Pancreas (tissue), 10 donors: ENCODE measurements at places on chromosomes 12 and 14. TPM values are rescaled to one million over a fixed set of nuclear protein-coding genes. Genes with fewer than 3 reads are reported as not detected.

- DNase-seq = no peak
Measured at GRCh38 chr12:123267991-123268843, 3.4 kb downstream of the CDK2AP1 start.

GRCh38 chr14:61388173-61388975 is 67.0 kb downstream of the PRKCH start:
- no peak for DNase-seq

GRCh38 chr12:24913130-24913529 is 35.8 kb downstream of the BCAT1 start:
- DNase-seq = no peak

DNA sequence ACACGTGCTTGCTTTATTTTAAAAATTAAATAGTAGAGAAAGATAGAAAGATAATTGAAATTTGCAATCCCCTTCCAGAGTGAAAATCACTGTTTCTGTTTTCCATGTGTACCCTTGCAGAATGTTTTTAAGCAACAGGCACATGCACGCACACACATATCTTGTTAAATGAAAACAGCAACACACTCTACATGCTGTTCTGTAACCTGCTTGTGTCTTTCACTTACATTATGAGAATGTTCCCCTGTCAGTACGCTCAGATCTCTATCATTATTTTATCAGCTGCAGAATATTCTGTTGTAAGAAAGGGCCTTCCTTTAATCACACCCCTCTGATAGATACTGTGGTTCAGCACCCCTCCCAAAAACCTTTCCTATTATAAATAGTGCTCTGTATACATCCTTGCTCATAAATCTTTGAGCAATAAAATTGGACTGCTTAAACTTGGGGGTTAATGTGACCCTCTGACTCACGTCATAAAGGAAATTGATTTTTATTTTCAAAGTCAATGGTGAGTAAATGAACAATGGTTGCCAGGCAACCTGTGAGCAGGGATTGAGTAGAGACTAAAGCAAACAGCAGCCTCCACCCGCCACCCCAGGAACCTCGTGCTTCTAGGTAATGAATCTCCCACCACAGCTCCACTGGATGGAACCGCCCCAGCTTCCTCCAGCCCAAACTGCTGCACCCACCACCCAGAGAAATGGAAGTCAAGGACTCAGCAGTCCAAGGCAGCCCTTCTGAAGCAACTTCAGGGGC is 31.9 kb upstream of the CHGA start:
- no peak for DNase-seq

GRCh38 chr12:41193311-41193710 is 5.2 kb downstream of the PDZRN4 start:
- DNase-seq = no peak

DNA sequence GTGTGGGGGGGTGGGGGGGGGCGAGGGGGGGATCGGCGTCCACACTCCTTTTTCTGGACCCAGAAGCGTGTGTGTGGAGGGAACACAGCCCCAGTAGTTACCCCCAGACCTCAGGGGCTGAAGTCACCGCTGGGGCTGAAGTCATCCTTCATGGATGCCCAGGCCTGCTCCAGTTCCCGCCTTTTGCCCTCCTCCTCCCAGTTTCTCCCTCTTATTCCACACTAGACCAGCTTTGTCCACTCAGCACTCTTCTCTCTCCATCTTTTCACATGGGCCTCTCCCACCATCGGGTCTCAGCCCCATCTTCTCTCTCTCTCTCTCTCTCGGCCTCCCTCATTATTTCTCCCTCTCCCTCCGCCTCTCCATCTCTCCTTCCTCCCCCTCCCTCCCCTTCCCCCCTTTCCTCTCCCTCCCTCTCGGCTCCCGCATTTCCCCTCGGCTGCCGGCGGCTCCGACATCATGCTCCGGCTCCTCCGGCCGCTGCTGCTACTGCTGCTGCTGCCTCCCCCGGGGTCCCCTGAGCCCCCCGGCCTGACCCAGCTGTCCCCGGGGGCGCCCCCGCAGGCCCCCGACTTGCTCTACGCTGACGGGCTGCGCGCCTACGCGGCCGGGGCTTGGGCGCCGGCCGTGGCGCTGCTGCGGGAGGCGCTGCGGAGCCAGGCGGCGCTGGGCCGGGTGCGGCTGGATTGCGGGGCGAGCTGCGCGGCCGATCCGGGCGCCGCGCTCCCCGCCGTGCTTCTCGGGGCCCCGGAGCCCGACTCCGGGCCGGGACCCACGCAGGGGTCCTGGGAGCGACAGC is at the start of gene P3H3:
P3H3 (plus strand) TSS at position 426 of the 799 bp plus-strand sequence; CDS start at position 460, 34 bp downstream.
- no peak for DNase-seq

- DNase-seq = no peak
Measured at GRCh38 chr12:117279606-117280005, 81.8 kb downstream of the NOS1 start.

DNA sequence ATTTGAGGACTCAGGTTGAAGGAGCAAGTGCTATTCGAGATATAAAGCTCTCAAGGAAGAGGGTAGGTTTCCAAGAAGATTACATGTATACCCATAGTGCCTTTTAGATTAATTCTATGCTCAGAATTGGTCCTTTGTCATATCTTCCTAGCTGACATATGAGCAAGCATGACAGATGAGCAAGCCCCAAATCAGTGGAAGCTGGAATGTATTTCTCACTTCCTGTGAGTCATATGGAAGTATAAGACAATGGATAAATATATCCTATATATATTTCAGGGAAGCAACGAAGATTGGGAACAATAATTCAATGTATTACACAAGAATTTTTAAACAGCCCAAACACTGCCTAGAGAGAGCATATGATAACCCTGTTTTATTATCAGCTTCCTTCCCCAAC is 674.1 kb upstream of the ATXN7L3B start:
- no peak for DNase-seq

DNA sequence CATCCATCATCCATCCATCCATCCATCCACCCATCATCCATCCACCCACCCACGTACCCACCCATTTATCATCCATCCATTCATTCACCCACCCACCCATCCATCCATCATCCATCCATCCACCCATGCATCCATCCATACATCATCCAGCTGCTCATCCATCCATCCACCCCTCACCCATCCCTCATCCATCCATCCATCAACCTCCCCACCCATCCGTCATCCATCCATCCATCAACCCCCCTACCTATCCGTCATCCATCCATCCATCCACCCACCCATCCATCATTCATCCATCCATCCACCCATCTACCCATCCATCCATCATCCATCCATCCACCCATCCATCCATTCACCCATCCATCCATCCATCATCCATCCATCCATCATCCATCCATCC is 306.2 kb upstream of the SFSWAP start:
- no peak for DNase-seq

- no peak for DNase-seq
Measured at GRCh38 chr12:47650469-47650868, 55.4 kb downstream of the RPAP3 start.

- DNase-seq = no peak
Measured at GRCh38 chr14:68074765-68075381, 255.3 kb downstream of the RAD51B start.

GRCh38 chr12:53518381-53518780 is 11.1 kb upstream of the NPFF start:
- DNase-seq = no peak

- no peak for DNase-seq
Measured at GRCh38 chr12:90484094-90484493, 470.9 kb downstream of the CCER1 start.

DNA sequence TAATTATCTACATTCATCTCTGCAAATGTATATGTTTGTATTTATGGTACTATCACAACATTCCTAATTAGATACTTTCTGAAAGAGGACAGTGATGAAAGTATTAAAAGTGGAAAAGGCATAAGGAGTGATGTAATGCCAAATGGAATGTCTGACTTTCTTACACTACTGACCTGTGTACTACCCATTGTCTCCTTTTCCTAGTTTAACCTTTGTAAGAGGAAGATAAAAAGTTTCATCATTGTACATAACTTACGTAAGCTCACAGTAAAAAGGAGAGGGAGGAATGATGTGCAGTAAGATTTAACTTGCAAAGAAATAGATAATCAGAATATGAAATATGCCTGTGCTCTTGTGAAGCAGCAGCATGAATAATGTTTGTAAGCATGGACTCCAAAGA is 55.9 kb downstream of the SOX5 start:
- no peak for DNase-seq

GRCh38 chr12:109637348-109637747 is 63.8 kb downstream of the MVK start:
- DNase-seq = no peak

DNA sequence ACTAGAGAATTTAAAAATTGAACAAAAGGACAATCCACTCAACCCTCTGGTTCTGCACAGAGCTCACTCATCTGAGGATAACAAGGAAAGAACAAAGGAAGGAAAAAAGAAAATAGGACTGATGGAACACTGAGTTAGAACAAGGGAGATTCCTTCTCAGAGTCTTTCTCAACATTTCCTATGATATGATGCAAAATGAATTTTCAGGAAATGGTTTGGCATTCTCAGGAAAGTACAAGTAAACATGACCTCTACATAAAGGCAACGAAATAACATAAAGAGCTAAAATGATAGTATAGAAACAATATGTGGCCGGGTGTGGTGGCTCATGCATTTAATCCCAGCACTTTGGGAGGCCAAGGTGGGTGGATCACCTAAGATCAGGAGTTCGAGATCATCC is 135.8 kb downstream of the ITPR2 start:
- no peak for DNase-seq

GRCh38 chr12:51012570-51013236 is 13.5 kb downstream of the SLC11A2 start:
- no peak for DNase-seq

DNA sequence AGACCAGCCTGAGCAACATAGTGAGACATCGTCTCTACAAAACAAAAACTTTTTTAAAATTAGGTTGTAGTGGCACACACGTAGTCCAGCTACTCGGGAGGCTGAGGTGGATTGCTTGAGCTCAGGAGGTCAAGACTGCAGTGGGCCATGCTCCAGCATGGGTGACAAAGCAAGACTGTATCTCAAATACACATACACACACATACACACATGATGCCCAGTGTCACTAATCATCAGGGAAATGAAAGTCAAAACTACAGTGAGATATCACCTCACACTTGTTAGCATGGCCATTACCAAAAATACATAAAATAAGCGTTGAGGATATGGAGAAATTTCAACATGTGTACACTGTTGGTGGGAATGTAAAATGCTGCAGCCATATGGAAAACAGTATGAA is 33.2 kb upstream of the KICS2 start:
- DNase-seq = no peak

- peak; percentile 66 for DNase-seq
Measured at GRCh38 chr12:99029511-99030271, 384.6 kb downstream of the APAF1 start.

DNA sequence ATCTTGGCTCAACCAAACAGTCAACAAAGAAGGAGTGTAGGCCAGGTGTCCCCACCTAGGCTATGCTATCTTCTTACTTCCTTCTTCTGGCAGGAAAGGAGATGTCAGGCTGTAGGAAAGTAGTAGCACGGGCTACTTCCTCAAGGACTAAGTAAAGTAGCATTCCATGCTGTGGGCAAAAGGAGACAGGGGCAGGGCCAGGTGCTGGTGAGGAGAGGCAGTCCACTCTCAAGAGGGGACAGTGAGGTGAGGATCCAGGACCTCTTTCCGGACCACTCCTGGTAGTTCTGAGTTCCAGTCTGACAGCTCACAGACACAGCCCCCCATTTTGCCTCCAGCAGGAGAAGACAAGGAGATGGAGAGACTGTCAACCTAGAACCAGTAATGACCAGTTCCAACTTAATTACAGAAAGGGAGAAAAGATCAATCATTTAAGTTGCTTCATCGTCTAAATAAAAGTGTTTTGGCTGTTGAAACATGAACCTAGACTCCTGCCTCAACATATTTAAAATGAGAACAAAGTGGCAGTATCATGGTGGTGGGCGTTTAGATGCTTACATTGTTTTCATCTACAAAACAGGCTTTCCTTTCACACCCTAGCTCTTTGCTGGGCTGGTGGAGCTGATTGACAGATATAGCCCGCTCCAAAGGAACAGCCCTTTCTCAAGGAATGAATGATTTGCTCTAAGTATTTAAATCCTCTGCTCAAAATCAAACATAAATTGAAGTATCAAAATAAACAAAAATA is 5.1 kb upstream of the SSTR1 start:
- DNase-seq = no peak

- DNase-seq = no peak
Measured at GRCh38 chr12:50689437-50689836, 74.5 kb upstream of the ATF1 start.

GRCh38 chr14:91911474-91912032 is 35.9 kb downstream of the FBLN5 start:
- no peak for DNase-seq

DNA sequence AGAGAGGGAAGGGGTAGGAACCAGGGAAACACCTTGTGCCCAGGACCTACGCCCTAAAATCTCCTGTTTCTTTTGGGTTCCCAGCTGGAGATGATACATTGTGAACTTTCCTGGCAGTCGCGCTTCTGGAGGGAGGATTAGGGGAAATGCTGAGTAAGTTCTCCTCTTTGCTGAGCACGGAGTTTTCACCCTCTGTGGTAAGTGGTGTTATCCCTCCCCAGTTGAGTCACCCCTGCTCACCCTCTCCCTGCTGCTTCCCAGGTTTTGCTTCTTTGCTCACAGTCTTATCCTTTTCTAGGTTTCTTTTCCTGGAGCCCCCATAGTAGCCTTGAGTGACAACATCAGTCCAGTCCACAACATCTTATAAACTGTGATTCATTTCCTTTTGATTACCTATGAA is 789.1 kb downstream of the TMEM121 start:
- no peak for DNase-seq

DNA sequence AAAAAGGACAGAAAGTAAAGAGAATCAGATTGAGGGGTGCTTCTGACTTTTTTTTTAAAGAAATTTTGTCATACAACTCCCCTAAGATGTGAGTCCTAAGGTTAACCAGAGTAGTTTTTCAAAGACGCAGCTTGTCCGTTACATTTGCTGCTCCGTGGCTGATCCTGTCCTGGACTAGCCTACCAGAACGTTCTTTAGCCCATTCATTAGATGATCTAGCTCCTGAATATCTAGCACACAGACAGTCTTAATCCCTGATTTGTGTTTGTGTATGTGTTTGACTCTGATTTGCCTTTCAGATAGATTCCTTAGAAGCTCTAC is 60.3 kb downstream of the SAMD4A start:
- DNase-seq = no peak

GRCh38 chr12:47773062-47773857 is at the start of gene SLC48A1:
TSS of gene SLC48A1 (plus strand) at chr12:47773238. CDS start at chr12:47773305, 67 bp downstream.
- peak; percentile 87 for DNase-seq

- no peak for DNase-seq
Measured at GRCh38 chr12:28063355-28063880, 90.9 kb upstream of the PTHLH start.

GRCh38 chr14:40197344-40197743 is 765.1 kb upstream of the FBXO33 start:
- no peak for DNase-seq

- DNase-seq = no peak
Measured at GRCh38 chr12:102454808-102455760, 25.3 kb downstream of the IGF1 start.

The A2ML1 gene
- total RNA-seq = not detected

The KRT82 gene
- not detected for total RNA-seq

The FIGNL2 gene
- total RNA-seq = 0.16 TPM

The NTN4 gene
- total RNA-seq = 20.0 TPM

The ANKS1B gene
- total RNA-seq = 3.2 TPM

The LALBA gene
- total RNA-seq = not detected

The PMCH gene
- total RNA-seq = not detected

The C12orf54 gene
- total RNA-seq = not detected

The HOXC9 gene
- total RNA-seq = not detected

The ADAMTS20 gene
- not detected for total RNA-seq

The COCH gene
- total RNA-seq = 7.9 TPM

The PRB2 gene
- total RNA-seq = not detected

The BDKRB2 gene
- 7.3 TPM for total RNA-seq

The NPAS3 gene
- total RNA-seq = 1.6 TPM

The DPY19L2 gene
- total RNA-seq = 1.8 TPM

The OR4E2 gene
- not detected for total RNA-seq
